ENCODE measurements at places on chromosomes 3 and 15.

- DNase-seq, result no peak
These were observed 33.2 kb downstream of the SLC25A26 start for GRCh38 chr3:66253790-66254620.

- DNase-seq, result no peak
These were observed 68.1 kb downstream of the PGPEP1L start for GRCh38 chr15:98939311-98940080.

DNA sequence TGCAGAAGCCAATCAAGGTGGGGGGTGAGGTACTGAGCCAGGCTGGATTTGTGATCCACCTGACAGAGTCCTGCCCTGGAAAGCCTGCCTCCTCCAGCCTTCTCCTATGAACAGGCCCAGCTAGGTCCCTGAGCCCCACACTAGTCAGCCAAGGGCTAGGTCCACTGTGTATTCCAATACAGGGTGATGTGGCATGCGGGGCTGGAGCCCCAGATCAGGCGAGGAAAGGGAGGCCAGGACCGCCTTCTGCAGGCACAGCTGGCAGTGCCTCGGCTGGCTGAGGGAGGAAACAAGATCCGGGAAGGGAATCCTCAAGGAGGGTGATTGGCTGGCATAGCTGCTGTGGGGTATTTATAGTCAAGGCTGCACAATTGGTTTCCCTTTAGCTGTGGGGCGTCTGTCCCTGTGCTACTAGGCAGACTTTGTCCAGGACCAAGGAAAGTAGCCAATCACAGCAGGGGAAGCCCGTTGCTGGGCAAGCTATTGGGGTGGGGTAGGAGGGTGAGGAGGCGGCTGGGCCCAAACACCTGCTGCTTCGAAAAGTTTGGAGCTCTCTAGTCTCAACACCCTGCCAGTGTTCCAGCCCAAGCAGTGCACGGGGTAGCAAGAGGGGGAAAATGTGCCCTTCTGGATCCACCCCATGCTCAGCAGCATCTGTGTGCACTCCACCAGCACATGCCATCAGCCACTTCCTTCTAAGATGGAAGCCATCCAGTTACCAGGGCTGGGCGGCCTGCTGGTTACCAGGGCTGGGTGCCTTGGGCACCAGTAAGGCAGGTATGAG is 5.9 kb downstream of the KY start:
- DNase-seq, result no peak

- DNase-seq, result no peak
These were observed 204.5 kb downstream of the XXYLT1 start for GRCh38 chr3:195066441-195066841.

DNA sequence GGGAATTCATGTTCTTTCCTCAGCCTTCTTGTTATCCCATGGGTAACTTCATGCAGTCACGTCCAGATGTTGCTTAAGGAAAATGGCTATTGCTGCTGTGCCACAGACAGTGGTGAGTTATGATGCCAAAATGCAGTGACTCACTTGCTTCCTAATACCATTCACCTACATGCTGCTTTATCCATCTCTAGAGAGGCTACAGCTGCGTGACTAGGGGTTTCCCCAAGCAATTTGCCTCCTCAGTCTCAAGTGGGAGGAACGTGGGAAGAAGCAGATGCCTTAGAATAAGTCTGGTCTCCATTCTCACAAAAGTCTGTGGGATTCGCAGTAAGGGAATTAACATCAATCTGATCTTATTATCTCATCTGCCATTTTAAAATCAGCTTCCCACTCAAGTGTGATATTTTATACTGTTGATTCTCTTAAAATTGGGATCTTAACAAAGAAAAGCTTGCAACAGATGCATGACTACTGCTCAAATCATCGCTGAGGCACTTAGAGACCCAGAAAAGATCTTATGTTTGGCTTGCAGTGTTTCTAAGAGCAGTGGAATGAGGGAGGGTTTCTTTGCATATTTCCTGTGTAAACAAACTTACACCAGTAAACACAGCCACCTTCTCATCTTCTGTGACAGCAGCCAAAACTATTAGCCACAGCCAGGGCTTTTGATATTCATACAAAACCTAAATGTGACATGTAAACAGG is 62.0 kb upstream of the ACP3 start:
- DNase-seq, result no peak

DNA sequence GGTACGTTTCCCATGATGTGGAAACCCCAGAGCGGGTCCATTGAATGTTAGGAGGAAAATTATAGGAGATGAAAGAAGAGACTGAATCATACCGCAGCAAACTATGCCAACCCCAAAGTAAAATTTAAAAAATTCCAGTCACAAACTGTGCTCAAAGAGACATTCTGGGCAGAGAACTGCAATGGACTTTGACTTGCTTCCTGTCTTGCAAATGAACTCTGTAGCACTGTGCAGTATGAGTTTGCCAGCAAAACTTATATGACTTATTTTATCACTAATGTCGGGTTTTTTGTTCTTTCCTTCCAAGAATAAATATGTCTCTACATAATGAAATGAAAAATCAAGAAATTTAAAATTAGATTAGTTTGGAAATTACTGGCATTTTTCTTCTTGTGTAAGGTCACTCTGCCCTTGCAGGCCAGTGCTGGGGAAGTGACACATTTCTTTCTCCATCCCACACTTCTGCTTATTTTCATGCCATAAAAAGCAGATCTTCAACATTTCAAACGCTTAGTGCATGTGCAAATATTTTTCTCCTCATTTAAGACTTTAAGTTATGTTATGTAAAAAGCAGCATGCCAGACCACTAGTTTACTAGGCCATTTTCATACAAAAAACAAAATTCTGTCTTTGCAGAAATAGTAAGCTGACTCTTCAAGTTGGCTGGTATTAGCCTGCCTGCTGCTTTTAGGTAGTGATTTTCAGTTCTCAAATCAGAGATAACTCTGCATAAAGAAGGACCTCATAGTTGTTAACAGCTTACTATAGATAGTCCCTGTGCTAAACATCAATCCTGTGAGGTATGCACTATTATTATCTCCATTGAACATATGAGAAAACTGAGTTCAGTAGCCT is 32.2 kb upstream of the SSR3 start:
- no peak for DNase-seq

Measured in bone marrow (tissue), 2 donors.